H4 (cell line): ENCODE measurements at places on chromosomes 7 and 10. TPM values are rescaled to one million over a fixed set of nuclear protein-coding genes. Genes with fewer than 3 reads are reported as not detected.

DNA sequence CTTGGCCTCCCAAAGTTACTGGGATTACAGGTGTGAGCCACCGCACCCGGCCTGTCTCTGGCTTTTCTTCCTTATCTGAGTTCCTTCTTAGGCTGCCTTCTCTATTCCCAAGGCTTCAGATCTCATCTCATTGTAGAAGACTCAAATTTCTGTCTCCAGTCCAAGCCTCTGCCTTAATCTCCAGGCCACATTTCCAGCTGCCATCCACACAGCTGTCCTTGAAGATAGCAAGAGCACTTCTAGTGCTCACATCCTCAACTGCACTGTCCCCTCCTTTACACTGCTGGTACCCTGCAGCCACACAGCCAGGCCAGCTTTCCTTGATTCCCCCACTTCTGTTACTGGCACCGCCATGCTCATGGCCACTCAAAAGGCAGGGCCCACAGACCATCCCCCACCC, 35.6 kb downstream of the POLL start:
- DNase-seq: no peak

- DNase-seq: no peak
Observed at GRCh38 chr10:59864141-59864962, 42.0 kb downstream of the CCDC6 start.

ESYT2 gene
- total RNA-seq: 26.5 and 26.9 TPM in 2 replicates

- DNase-seq: no peak
Observed at GRCh38 chr7:157219154-157219553, 80.4 kb downstream of the UBE3C start.

DNA sequence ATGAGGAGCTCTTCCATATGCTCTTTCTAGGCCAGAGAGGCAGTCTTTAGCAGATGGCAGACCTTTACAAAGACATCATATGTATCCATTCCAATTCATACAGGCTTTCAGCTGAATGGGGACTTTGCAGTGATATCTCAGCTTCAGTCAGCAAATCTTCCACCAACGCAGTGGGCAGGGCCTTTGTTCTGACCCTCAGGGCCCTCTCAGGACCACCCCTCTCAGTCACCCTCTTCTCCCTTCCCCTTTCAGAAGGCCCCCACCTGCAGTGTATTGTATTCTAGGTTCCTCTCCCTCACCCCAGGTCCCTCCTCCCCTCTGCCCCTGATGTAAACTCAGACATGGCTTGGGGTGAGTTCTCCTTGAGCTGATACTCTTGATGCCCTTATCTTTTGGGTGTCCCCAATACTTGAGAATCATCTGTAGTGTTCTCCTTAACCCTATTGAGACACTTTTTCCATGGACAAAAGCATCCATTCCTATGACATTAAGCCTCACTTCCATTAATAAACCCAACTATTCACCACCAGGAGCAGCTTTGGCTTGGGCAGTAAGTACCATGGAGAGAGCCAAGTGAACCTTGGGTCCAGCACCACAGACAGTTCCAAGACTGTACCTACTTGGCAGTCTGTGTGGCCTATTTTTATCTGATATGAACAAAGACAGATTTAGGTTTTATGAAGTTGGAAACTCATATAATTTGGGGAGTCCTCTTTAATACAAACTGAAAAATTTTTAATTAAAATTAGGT, 62.7 kb downstream of the ADCYAP1R1 start:
- no peak for DNase-seq

DNA sequence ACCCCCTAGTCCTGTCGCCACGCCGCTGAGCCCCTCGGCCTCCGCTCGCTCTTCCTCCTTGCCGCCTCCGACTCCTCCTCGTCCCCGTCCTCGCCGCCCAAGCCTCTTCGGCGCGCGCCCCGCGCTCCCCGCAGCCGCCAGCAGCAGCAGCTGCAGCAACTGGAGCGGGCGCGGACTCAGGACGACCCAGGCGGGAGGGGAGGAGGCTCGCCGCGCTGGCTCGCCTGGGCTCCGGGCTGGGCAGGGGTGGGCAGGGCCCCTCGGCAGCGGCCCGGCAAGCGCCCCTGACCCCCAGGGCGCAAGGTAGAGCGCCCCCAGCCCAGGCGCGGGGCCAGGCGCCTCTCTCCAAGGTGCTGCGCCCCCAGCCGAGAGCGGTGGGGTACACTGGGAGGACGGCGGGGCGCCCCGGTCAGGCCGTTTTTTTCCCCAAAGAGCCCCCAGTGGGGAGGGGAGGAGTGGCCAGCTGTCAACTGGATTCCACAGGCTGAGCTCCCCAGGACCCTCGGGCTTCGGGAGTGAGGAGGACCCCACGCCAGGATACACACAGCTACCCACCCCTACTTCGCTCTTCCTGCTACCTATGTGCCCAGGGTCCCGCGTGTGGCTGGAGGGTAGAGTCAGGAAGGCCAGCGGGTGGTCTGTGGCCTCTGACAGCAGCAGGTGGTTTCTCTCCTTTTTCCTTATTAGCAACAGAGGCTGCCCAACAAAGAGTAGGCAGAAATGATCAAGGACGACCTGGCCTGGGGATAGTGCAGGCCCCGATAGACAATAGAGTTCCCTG, 903 bp upstream of the KCNMA1 start:
- DNase-seq: no peak

- no peak for DNase-seq
Observed at GRCh38 chr10:129969911-129970464, 5.9 kb upstream of the EBF3 start.

FLNC gene
- 0.10 and 0.14 TPM in 2 replicates for total RNA-seq

MYOF gene
- 30.2 and 31.1 TPM in 2 replicates for total RNA-seq

GRCh38 chr7:115232041-115232440, 310.1 kb downstream of the MDFIC start:
- no peak for DNase-seq

DNA sequence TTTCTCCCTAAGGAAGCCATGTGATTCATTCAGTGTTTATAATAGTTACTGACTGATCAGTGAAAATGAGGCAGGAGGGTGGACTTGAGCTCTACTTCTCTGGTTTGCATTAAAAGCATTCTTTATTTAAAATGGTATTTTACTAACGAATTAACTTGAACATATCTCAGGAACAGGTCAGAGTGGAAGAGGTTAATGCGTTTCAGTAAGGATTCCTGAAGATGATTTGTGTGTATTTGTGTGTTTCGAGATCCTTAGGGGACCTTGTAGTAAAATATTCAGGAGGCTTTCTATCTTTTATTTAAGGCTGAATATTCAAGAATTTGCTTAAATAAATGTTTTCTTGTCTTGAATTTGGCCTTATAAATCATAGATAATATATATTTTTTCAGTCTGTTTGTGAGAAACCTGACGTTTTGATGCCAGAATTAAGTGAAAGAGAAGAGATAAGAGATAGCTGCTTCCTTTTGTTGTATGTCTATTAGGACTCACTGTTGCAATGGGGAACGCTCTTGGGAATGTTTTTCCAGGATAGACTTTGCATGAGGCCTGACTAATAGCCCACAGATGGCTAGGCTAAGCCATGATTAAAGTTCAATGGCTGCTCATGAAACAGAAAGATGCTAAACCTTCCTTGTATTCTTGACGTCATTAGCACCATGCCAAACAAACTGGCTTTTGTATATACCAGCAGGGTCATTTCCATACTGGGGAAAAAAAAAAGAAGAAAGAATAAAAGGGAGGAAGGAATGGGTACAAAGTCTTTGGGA, 93.8 kb upstream of the MTPN start:
- no peak for DNase-seq
